Smooth muscle cell of the brain vasculature (primary cell): ENCODE measurements at places on chromosomes 7 and 10.
A peak's percentile ranks its signal among the peaks of the same experiment; 100 is the strongest.

DNA sequence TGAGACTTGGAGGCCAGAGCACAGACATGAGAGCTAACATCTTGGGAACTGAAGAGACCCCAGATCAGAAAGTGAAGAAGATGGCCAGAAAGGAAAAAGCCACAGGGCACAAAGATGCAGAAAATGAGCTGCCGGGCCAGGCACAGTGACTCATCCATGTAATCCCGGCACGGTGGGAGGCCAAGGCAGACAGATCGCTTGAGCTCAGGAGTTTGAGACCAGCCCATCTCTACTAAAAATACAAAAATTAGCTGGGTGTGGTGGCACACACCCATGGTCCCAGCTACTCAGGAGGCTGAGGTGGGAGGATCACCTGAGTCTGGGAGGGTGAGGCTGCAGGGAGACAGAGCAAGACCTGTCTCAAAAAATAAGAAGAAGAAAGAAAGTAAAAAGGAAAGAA, 81.4 kb upstream of the MGMT start:
- DNase-seq, result no peak

DNA sequence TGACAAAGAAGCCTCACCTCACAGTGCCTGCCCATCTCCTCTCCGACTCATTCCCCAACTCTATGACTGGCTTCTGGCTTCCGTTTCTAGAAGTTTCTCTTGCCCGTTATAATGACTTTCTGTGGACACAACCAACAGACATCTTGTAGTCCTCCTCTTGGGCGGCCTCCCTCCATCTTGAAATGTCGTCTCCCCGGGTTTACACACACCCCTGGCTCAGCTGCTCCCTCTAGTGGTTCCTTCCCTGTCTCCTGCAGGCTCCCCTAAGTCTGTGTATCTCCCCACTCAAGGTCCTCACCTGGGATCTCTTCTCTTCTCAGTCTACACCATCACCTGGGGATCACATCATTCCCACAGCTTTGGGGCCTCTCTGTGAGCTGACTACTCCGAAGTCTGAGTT, 123.4 kb upstream of the NEBL start:
- no peak for DNase-seq

DNA sequence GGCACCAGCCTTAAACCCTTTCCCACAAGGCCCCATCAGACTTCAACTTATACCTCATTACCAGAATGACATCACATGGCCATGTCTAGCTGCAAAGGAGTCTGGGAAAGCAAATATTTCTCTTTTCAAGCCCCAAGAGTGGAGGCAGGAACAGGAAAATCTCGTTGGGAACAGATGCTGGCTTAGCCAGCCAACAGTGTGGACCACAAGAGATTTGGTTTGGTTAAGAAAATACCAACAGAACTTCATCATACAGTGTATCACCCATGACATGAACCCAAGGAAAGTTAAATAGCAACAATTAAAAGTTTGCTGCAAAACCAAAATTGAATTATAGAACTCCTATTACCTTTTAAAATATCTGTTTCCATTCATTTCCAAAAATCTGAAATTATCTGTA, 2.2 kb upstream of the MET start:
- no peak for DNase-seq

DNA sequence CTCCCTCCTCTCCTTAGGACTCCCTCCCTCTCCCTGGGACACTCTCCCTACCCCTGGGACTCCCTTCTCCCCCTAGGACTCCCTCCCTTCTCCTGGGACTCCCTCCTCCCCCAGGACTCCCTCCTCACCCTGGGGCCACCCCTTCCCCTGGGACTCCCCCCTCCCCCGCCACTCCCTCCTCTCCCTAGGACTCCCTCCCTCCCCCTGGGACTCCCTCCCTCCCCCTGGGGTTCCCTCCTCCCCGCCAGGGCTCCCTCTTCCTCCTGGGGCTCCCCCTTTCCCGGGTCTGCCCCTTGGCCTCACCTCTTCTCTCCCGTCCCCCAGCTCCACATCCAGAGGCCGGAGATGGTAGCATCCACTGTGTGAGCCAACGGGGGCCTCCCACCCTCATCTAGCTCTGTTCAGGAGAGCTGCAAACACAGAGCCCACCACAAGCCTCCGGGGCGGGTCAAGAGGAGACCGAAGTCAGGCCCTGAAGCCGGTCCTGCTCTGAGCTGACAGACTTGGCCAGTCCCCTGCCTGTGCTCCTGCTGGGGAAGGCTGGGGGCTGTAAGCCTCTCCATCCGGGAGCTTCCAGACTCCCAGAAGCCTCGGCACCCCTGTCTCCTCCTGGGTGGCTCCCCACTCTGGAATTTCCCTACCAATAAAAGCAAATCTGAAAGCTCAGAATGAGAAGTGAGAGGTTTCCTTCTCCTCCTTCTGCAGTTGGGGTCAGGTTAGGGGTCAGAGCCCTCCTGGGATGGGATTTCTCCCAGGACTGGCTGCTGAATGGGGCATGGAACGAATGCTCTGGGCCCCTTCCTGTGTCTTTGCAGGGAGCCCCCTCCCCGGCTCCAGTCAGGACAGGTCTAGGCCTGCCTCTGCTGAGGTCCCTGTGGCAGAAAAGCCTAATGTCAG, 1.4 kb upstream of the MUC17 start:
- no peak for DNase-seq

GRCh38 chr10:99984211-99985034, 25.3 kb downstream of the DNMBP start:
- DNase-seq, result no peak

DNA sequence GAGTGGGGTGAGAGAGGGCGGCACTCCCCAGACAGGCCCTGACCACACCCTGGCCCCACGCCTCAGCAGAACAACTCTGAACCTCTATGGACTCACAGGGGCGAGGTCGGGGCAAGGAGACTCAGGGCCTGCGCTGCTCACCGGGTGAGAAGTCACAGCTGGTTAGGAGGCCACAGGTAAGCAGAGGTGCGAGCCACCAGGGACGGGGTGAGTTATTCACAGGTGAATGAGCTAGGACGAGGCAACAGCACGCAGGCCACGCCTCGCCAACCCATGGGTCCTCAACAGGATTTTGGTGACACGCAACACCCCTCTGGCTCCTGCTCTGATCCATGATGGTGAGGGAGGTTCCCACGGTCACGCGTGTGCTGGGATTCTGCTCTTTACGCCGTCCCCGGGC, 202.5 kb downstream of the ADARB2 start:
- no peak for DNase-seq

GRCh38 chr10:12510501-12510941, 161.2 kb downstream of the CAMK1D start:
- no peak for DNase-seq

- DNase-seq, result no peak
These were observed 128.3 kb downstream of the GATA3 start for GRCh38 chr10:8182806-8183205.

DNA sequence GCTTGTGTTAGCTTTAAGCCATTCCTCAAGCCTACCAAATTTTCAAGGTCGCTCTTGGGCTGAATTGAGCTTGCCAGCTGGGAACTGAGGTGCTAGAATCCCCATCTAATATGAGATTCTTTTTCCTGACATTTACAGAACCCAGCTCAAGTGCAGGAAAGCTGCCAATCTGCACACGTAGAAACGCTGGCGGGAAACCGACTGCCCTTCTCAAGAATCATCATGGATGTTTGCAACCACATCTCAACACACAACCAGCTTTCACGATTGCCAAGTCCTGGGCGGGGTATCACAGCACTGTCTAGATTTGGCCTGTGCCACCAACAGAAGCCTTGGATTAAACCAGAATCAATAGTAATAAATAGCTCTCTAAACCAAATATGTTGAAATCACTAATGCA, 203.7 kb downstream of the DIP2C start:
- DNase-seq, result no peak

GRCh38 chr7:117126676-117127075, 173.4 kb downstream of the ST7 start:
- DNase-seq, result no peak

DNA sequence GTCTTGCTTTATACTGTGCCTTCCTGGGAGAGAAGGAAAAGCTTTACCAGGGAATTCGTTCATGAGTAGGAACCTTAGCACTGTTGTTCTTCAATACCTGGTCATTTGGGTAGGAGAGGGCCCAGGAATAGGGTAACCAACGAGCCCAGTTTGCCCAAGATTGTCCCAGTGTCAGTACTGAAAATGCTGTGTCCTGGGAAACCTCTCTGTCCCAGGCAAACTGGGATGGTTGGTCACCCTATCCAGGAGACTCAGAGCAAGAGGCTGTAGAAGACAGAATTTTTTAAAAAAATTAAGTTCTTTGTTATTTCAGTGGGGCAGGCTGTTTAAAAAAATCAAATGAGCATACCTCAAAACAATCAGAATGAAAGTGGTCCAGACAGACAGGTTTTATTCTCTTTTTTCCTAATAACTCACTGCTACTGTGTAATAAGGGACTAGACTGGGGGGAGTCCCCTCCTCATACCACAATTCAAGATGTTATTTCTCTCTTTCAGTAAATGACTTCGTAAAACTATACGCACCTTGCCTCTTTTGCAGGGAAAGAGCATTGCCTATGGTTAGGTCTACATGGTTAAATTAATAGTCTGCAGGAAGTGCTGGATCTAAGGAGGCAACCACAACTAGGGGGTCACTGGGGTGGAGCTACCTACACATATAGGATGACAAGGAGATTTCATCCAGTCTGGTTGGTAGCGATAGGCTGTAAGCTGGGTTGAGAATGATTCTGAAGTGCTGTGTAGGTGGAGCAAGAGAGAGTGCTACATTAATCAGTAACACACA, 41.1 kb upstream of the FAM133B start:
- no peak for DNase-seq

DNA sequence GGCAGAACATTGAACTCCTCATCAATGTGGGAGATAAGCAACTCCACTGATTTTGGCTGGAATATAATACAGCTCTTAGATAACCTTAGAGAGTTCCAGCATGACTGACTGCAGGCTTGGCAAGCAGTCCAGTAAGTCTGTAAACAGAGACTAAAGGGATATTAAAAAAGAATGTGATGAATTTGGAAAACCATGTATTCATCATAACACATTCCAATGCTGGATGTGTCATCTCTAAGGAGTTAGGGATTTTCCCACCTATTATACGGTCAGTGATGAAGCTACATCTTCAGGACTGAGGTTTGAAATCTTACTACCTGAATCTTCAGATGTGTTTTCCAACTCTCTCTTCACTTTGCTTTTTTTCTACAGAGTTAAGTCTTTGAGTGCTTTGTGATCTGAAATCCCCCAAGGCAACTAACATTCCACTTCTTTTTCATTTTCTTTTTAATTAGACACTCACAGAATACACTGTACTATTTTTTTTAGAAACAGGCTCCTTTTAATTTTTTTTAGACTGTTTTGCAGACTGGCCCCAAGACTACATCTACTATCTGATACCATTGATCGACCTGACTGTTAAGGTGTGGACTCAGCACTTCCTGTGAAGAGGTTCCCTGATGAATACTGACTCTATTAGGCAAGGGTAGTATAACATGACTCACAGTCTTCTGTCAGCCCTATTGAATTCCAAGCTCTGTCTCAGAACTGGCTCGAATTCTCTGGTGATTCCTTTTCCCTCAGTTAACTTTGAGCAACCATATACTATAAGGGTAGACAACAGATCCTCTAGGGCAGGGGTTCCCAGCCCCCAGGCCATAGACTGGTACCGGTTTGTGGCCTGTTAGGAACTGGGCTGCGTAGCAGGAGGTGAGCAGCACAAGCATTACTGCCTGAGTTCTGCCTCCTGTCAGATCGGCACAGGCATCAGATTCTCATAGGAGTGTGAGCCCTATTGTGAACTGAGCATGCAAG, 678.2 kb downstream of the GRM8 start:
- DNase-seq, result no peak

- DNase-seq, result no peak
These were observed 21.8 kb downstream of the PWWP2B start for GRCh38 chr10:132418527-132419416.

DNA sequence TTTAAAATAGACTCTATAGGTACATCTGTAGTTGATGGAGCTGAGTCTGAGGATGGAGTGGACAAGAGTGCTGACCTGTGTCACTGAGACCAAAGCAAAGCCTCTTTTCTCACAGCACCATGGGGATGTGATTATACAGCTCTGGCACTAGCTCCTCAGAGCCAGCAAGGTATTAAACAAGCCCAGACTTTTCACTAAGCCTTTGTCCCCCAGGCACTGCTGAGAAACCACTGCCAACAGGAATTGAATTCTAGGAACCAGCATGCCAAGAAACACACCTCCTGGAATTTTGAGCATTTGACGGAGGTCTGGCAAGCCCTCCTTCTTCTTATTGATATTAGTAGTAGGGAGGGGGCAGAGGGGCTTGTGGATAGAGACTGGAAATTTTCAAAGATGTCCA, 147.0 kb downstream of the C1GALT1 start:
- DNase-seq, result no peak

- no peak for DNase-seq
These were observed 1092.5 kb upstream of the C7orf33 start for GRCh38 chr7:147498081-147498480.

GRCh38 chr7:104412911-104413310, 84.5 kb downstream of the LHFPL3 start:
- DNase-seq, result no peak

DNA sequence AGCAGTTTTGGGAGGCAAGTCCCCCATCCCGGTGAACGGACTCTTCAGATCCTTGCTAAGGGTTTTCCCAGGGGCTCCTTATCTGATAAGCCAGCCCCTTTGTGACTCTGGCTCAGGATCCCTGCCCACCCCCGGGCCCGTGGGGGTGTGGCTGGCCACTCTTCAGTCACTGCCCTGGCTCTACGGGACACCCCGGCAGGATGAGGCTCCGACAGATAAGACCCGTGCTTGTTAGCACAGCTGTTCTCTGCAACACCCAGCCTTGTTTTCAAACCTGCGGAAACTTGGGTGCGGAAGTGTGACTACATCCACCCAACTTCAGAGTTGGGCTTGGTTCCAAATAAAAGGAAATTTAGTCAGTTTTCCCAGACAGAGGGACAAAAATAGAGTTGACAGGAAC, 66.7 kb upstream of the PODXL start:
- DNase-seq, result no peak

DNA sequence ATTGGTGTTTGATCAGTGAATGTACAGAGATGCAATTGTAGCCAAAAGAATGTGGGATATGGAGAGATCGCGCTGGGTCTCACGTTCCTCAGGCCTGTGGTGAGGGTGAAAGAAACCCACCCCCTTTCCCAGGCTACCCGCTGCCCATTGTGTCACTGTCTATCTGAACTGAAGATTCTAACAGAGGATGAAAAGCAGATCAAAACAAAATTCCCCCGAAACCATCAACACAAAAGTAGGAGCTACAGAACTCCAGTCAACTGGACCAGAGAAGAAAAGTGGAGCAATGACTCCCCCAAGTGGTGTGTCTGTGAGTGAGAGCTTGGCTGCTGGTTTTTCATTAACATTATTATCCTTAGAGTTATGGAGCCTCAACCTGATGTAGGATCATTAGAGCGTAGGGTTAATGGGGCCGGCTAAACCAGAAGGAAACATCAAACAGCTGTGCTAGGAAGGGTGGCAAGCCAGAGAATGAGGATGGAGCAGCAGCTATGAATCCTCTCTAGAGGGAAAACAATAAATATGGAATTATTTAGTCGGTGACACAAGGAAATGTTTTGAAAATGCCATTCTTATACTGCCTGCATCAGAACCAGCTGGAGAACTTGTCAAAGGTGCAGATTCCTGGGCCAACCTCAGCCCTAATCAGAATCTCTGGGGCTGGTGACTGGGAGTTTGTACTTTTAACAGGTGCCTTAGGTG, 38.3 kb downstream of the AKR1B1 start:
- DNase-seq, result peak; percentile 7

GRCh38 chr10:50379616-50380015, 128.3 kb upstream of the ASAH2 start:
- DNase-seq, result no peak

- DNase-seq, result no peak
These were observed 716.2 kb downstream of the SUGCT start for GRCh38 chr7:40851001-40851400.

- DNase-seq, result no peak
These were observed 876.2 kb upstream of the AUTS2 start for GRCh38 chr7:68722044-68722443.

- DNase-seq, result no peak
These were observed 81.9 kb upstream of the DNAAF5 start for GRCh38 chr7:644381-645305.
